ENCODE measurements at places on chromosomes 5 and 9.
A peak's percentile ranks its signal among the peaks of the same experiment; 100 is the strongest.

DNA sequence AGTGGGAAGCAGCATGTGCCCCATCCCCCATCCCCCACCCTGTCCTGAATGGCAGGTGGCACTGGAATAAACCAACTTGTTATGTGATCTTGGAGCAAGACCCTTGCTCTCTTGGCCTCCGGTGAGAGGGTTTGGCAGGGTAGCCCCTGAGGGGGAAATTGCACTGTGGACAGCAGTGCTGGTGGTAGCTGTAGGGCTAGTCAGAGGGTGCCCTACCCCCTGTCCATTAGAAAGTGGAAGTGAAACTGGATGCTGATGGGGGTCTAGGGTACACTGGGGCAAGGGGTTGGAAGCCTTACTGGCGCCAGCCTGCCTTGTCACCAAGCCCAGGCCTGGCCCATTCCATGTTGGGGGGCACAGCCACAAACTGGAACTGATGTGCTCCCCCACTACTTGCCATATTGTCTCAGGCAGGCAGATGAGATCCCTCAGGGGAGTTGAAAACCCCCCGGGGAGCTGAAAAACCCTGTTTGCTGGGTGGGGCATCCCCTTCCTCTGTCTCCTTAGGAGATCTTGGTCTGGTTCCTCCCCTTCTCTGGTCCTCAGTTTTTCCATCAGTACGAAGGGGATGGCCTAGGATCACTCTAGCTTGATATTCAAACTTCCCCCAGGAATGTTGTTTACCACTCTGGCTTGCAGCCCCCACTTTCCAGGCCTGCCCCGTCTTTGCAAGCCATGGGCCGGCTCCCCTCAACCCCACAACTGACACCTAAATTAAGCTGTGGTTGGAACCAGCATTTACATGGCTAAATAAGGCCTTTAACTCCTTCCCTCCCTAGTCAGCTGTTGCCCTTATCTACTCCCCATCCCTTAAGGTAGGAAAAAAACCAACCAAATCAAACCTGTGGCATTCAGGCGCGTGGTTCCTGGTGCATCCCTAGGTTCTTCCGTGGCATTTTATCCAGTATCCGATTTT lies 14.4 kb upstream of the SYNPO start:
- no peak for DNase-seq

DNA sequence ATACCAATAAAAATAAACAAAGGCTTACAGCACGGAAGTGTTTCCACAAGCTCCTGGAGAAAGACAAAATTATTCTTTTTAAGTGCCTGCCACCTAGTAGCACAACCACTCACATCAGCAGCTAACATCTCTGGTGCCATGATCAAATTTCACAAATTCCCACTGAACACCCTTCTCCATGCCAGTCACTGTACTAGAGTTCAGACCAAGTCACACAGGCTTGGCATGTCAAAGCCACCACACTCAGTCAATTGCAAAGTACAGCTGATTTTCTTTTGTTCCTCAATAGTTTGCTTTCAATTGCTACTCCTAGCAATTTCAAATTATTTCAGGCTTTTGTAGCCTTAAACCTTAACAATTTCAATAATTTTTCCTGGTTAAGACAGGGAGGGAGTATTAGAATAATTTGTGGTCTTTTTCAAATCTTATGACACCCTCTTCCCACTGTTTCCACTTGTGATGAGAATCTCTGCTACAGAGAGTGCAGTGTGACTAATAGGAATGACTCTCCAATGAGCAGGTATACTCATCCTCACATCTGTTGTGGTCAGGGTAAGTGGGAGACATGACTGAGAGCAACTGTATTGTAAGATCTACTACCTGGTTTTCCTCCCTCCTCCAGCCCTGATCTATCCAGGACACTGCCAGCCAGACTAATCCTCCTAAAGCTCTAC lies 46.2 kb downstream of the RNF145 start:
- no peak for DNase-seq

DNA sequence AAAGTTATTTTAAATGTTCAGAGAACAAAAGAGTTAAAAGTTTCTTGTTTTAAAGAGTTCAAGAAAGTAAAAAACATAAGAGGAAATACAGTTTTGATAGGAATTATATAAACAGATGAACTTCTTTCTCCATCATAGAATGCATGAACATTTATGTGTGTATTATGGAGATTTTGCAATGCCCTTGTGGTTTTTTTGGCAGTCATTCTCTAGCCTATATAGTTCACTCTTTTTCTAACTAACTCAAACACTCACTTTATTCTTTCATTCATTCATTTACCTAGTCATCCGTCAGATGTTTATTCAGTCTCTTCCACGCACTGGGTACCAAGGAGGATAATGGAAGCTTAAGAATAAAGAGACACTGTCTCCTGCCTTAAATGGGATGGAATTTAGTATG lies 195.9 kb upstream of the VLDLR start:
- no peak for DNase-seq

- no peak for DNase-seq
Observed at GRCh38 chr5:94240993-94241651, 377.3 kb downstream of the KIAA0825 start.

DNA sequence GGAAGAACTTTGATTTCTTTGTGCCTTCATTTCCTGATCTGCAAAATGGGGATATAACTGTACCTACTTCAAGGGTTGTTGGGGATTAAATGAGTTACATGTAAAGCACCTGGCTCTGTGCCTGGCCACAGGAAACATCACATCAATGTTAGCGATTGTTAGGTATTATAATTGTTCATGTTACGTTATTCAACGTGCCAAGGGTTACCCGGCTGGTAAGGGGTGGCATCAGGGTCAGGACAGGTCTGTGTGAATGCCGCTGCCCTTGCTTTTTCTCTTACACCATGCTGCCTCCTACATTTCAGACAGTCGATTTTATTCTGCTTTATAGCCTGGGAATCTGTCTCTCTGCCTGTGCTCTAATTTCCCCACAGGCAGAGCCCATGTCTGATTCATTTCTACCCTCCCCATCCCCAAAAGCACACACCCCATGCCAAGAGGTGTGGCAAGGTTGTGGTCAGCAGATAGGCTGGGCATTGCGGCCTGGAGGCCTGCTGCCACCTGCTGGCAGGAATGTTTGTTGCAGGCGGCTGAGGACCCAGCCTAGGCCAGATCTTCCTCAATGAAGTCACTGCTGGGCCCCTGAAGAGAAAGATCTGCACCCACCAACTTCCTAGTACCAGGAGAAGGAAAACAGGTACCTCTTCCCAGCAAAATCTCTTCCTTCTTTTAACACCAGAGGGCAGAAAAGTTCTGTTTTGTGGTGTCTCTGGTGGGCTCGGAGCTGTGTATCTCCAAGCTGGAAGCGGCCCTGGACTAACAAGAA lies 5.3 kb downstream of the ANKS6 start:
- peak; percentile 47 for DNase-seq

GRCh38 chr9:95644377-95644776 lies 127.6 kb upstream of the PTCH1 start:
- DNase-seq, result no peak

All from thymus (tissue), 14 donors.